Activated CD4-positive, alpha-beta T cell treated with anti-CD3 and anti-CD28 coated beads for 24 hours (primary cell): ENCODE measurements at places on chromosomes 11 and 22.

GRCh38 chr11:35623621-35624168 is 5.4 kb downstream of the FJX1 start:
- DNase-seq, result no peak

- no peak for DNase-seq
Measured at GRCh38 chr11:60942219-60942618, 9.8 kb downstream of the SLC15A3 start.

- DNase-seq, result no peak
Measured at GRCh38 chr22:27885977-27886842, 32.8 kb downstream of the PITPNB start.

DNA sequence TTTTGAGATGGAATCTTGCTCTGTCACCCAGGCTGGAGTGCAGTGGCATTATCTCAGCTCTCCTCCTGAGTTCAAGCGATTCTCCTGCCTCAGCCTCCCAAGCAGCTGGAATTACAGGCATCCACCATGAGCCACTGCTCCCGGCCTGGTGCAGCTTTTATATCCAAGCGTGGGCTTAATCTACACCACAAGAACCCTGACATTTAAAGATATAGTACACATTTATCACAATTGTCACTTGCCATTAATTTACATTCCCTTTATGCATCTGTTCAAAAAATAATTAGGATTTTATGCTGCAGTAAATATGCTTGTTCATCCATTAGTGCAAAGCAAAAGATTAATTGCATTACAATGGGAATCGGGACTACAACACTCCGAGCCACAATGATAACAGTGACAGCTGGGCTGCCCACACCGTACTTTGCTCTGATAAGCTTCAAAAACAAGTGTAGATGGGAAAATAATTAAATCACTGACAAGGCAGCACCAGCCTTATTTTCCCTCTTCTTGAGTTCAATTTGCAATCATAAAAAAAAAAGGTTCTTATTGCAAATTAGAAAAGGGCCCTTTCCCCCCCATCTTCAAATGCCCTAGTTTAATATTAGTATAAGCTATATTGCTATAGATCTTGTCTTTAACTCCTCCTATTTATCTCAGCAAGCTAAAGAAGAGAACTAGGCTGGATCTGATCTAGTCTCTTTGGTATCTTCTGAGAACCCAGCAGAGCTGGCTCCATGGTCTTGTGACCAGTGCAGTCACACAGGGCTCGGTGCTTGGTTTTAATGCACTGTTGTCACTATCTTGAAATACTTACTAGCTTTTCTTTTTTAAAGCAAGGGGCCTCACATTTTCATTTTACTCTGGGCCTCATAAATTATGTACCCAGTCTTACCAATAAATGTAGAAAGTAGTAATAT is 206.2 kb upstream of the LRRC4C start:
- no peak for DNase-seq

DNA sequence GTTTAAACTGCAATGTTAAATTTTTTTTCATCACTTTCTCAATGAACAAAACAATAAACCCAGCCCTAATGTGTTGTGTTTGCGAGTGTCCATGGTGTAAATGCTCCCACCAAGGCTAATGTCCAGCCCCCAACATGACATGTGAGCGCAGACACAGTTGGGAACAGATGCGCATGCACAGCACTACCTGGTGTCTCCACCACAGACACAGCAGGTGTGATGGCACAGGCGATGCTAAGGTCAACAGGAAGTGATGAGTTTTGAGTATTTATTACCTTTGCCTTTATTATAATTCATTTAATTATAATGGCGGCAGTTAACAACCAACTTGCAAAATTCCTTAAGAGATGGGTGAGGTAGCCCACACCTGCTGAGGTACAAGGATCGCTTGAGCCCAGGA is 42.9 kb downstream of the MICAL3 start:
- DNase-seq, result no peak

- no peak for DNase-seq
Measured at GRCh38 chr11:126695293-126695692, 305.3 kb downstream of the KIRREL3 start.

GRCh38 chr11:7596975-7597391 is 76.3 kb downstream of the CYB5R2 start:
- no peak for DNase-seq

DNA sequence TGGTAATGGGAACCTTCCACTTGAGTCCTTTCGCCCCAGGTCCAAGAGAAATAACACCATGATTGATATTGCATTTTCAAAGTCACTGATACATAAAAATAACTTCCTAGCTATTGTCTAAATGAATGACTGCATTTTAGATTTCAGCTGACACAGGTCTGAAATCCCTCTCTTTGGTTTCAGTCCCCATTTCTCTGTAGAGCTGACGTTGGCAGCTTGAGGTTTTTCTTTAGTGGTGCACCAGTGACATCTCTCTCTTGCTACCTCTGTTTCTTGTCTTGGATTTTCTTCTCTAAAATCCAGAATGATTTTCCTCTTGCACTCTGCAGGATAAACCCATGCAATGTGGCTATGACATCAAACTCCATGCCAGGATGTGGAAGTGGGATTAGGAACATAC is 31.7 kb upstream of the SORL1 start:
- no peak for DNase-seq

GRCh38 chr11:72013765-72014711 is 15.3 kb downstream of the IL18BP start:
- DNase-seq, result no peak

DNA sequence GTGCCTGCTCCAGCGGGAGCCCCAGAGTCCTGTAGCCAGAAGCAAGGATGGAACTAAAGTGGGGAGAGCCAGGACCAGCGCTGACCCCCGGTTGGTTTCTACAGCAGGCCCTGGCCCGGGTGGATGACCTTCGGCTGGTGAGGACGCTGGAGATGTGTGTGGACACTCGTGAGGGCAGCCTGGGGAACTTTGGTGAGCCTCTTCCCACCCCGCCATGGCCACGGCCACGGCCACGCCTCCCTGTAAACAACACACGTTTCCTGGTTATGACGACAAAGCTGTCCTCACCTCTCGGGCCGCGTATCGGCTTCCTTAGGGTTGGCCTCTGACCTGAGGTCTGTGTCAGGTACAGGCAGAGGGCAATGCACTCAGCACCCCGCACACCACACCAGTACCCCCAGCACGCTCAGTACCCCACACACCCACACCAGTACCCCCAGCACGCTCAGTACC is 4.1 kb downstream of the LRRC56 start:
- no peak for DNase-seq

DNA sequence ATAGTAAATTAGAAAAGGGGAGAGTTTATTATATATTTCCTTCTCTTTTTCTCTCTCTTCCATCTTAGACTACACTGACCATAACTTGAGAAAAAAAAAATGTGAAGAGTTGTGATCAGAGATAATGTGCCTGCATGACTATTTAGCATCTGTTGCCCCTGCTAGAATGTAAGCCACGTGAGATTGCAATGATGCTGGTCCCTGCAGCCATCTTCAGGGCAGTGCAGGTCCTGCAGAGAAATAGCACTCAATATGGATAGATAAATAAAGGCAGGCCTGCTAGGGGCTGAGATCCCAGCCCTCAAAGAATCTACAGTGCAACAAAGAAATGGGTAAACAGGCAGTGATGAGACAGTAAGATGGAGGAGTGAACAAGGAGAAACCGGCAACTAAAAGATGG is 7.8 kb upstream of the DKK3 start:
- no peak for DNase-seq

DNA sequence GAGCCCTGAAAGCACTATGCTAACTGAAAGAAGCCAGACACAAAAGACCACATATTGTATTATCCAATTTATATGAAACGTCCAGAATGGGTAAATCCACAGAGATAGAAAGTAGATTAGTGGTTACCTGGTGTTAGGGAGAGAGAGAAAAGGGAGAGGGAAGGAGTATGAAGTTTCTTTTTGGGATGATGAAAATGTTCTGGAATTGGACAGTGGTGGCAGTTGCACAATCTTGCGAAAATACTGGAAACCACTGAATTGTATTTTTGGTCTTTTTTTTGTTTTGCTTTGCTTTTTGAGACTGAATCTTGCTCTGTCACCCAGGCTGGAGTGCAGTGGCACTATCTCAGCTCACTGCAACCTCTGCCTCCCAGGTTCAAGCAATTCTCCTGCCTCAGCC is 63.5 kb downstream of the MRTFA start:
- no peak for DNase-seq

DNA sequence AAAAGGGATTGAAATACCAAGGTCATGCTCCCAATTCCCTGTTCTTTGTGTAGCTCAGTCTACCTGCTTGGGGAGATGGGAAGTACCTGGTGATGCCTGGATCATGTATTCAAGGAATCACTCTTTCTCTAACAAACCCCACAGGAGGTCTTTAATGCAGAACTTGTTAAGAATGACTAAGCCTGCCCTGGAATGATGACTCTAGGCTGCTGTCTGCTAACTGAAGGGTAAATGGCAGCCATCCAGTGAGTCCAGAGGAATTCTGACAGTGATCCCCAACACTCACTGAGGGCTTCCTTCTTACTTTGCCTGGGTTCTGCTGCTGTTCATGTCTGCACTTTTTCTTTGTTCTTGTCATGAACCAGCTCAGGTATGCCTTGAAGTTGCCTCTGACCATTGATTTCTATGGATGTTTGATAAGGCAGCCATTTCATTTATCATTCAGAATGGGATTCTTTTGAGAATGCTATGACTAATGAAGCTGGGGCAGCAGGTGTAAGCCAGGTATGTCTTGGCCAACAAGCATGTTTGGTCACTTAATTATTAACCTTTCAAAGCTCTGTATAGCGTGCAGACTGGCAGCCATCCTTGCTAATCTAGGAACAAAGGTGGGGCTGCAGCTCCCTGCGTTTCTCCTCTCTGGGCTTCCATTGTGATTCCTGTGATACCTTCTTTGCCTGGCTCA is 11.4 kb downstream of the PRSS23 start:
- DNase-seq, result no peak

DNA sequence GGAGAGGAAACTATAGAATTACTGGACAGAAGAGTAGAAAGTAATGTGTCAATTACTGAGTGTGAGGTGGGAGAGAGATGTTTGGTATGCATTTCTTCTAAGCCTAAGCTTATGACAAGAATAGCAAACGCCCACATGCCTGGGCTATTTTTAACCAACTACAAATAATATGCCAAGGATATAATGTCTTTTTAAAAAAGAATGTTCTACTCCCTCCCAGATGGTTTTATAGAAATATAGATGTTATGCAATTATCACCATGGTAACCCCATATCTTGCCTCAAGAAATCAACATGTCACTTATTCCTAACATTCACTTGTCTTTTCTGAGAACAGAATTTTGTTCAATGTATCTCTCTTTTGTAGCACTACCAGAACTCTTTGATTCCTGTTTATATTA is 996.7 kb upstream of the CHORDC1 start:
- DNase-seq, result no peak

DNA sequence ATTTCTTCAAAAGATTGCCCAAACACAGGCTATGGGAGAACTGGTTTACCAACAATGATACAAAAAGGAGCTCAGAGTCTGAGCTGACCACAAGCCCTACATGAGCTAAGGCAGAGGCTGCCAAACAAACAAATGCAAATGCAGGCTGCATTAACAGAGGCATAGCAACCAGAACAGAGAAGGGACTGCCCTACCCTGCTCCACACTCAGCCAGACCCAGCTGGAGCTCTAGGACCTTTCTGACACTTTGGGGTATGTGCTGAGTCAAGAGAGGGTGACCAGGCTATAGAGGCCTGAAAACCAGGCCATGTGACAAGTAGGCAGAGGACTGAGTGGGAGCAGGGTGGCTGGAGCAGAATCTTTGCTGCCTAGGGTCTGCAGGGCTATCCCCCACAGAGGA is 17.8 kb upstream of the P2RY2 start:
- DNase-seq, result no peak

- no peak for DNase-seq
Measured at GRCh38 chr11:72333661-72334060, 89.7 kb upstream of the PHOX2A start.

- no peak for DNase-seq
Measured at GRCh38 chr11:84909740-84910139, 717.4 kb downstream of the DLG2 start.

GRCh38 chr11:2930704-2931419 is 1.6 kb upstream of the PHLDA2 start:
- no peak for DNase-seq

DNA sequence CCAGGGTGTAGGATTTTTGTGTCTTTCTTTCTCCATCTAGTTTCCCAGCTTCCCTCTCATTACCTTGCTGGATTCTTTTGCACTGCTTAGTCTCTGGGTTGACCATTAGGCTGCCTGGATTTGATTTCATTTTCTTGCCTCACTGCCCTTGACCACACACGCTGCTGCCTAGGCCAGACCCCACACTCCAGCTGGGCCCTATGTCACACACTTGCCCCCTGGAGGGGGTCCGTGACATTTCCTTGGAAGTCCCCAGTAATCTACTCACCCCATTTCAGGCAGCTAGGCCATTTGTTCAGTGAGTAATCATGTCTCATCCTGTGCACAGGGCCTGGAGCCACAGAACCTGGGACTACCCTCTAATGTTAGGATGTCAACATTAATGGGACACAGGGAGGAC is 81.9 kb upstream of the SPON1 start:
- DNase-seq, result no peak

DNA sequence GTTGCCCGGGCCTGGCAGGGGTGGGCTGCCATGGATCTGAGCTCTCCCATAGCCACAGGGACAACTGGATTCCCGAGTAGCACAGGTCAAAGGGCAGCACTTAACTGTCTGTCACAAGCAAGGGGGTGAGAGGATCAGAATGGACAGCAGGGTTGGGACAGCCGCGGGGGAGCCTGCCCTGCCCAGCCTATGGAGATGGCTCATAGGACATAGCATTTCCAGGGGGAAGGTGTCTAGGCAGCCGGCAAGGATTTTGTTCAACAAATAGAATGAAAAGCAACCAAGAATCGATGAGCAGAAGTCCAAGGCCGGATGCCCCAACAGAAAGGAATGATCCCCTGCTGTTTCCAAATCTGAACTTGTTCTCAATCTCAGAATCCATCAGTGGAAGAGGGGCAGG is 92.9 kb downstream of the RPS6KA4 start:
- no peak for DNase-seq

GRCh38 chr22:48208894-48209293 is 1446.4 kb downstream of the TBC1D22A start:
- no peak for DNase-seq

GRCh38 chr11:114058026-114058706 is 1.3 kb upstream of the ZBTB16 start:
- DNase-seq, result no peak

GRCh38 chr22:39524753-39525657 is 4.6 kb downstream of the ATF4 start:
- no peak for DNase-seq
